ENCODE measurements at places on chromosomes 7 and 10.

DNA sequence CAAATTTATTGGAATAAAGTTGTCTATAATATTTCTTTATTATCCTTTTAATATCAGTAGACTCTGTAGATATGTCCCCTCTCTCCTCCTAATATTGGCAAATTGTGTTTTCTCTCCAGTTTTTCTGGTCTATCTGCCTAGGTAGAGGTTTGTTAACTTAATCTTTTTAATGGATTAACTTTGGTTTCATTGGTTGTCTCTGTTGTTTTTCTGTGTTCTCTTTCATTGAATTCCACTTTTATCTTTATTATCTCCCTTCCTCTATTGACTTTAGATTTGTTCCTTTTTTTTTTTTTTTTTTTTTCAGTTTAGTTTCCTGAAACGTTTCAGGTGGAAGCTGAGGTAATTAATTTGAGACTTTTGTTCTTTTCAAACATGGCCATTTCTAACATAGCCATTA lies 10.6 kb downstream of the PLEKHS1 start:
- no peak for DNase-seq

DNA sequence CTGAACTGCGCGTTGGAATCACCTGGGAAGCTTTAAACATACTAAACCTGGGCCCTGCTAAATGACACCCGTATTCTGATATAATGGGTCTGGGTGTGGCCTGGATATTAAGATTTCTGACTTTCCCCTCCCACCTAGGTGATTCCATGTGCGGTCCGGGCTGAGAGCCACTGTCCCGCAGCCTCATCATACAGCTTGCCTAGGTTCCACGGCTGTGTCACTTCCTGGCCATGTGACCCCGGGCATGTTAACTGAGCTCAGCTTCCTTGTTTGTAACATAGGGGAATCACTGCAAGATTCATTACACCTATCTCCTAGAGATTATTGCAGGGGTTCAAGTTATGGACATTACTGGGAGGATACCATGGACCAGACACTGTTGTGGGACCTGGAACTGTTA lies 472.7 kb upstream of the GALNT17 start:
- DNase-seq = no peak

- no peak for DNase-seq
These were observed 262.7 kb upstream of the PHYHIPL start for GRCh38 chr10:58913717-58914116.

DNA sequence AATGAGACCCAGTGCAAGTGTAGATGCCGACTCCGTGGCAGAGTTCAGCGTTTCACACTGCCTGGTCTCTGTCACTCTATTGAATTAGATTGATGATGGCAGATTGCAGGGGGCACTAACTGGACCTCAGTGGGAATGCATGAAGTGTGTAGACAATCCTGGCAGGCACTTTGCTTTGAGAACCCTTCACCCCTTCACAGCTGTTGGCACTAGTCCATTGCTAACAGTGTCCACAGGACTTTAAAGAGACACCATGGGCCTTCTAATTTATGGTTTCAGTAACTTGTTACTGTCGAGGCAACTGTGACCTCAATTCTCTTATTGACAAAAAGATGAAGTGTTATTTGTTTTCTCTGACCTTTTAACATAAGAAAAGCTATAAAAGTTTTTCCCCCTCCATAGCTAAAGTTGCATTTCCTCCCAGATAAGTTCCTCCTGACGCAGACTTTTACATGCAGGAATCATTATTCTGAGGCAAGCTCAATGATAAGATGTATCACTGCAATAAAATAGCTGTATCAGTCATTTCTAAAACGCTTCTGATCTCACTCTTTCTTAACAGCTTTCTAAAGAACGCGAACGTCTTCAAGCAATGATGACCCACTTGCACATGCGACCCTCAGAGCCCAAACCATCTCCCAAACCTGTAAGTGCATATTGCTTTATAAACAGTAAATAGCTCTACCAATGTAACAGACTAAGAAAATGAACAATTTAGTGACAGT lies 238.9 kb downstream of the FOXP2 start:
- no peak for DNase-seq

- no peak for DNase-seq
These were observed 55.0 kb downstream of the C1GALT1 start for GRCh38 chr7:7237201-7237977.
